ENCODE measurements at places on chromosomes 4 and X. TPM values are rescaled to one million over a fixed set of nuclear protein-coding genes. Genes with fewer than 3 reads are reported as not detected.

Gene ARHGAP6
- total RNA-seq: 5.2 TPM

Gene FREM3
- not detected for total RNA-seq

Gene HSPA4L
- total RNA-seq: 5.4 TPM

Gene MGARP
- total RNA-seq: 3.1 TPM

Gene CCSER1
- total RNA-seq: 2.9 TPM

Gene MAGEB10
- total RNA-seq: not detected

Gene PSAPL1
- not detected for total RNA-seq

Gene DIPK2B
- 0.11 TPM for total RNA-seq

Gene NXF2
- not detected for total RNA-seq

Gene SPIN2A
- total RNA-seq: 0.37 TPM

Gene TLR10
- not detected for total RNA-seq

Gene LETM1
- total RNA-seq: 81.4 TPM

Gene PAGE4
- total RNA-seq: not detected

Gene CDS1
- total RNA-seq: 0.37 TPM

Gene ZNF711
- 0.87 TPM for total RNA-seq

Gene FSTL5
- 0.50 TPM for total RNA-seq

Gene CACNA1F
- total RNA-seq: not detected

Gene RNF128
- total RNA-seq: 1.5 TPM
